ENCODE measurements at places on chromosomes 12 and 14. TPM values are rescaled to one million over a fixed set of nuclear protein-coding genes. Genes with fewer than 3 reads are reported as not detected.

Gene CCDC175
- not detected for total RNA-seq

Gene HVCN1
- 4.4 TPM for total RNA-seq

Gene INHBE
- total RNA-seq: 1.2 TPM

Gene PGF
- total RNA-seq: not detected

Gene CCDC198
- total RNA-seq: not detected

Gene MYO1H
- not detected for total RNA-seq

Gene SPRING1
- total RNA-seq: 15.3 TPM

Gene KRT3
- total RNA-seq: not detected

Gene RNASE1
- total RNA-seq: not detected

Gene BCL11B
- 62.1 TPM for total RNA-seq

Gene TSFM
- 56.9 TPM for total RNA-seq

Gene LBHD2
- total RNA-seq: not detected

DNA sequence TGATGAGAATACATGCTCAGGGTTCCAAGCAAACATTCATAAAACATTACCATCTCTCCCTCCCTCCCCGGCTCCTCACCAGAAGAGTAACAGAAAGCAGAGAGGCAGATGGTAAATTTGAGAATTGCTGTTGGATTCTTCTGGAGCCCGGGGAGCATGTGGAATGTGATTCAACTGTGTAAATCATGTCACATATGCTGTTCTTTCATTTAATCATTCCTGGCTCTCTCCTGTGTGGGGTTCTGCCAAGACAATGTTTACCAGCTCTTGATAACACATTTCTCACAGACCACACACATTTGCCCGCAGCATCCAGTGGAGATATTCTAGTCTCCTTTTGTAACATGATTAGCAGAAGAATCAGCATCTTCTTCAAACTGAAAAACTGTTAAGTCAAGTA lies 23.4 kb upstream of the NR2C1 start:
- H3K27me3 ChIP-seq: no peaks in the 10 kb centered on the region
- no peaks in the 10 kb centered on the region for H3K4me1 ChIP-seq
- DNase-seq: no peak
- H3K27ac ChIP-seq: no peak overlapping the region

DNA sequence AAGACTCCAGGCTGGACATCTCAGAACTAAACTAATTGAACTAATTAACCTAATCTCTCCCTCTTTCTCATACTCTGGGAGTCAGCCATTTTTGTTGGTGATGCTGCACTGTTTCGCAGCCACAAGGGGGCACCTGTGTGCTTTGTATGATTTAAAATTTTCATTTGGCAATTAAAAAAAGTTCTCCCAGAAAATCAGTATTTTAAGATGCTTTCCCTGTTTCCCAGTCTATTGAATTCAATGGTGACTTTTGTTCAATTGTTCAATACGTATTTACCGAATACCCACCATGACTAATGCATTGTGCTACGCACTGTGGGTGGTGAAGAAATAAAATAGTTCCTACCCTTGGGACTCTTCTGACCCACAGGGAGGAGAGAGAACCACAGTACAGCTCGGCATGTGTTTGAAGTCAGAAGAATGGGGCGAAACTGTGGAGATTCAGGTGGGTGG lies 63.7 kb downstream of the ZNF664 start:
- no peak overlapping the region for H3K27ac ChIP-seq
- no peak overlapping the region for H3K4me3 ChIP-seq
- H3K4me1 ChIP-seq: no peaks in the 10 kb centered on the region
- DNase-seq: peak; percentile 65
- peaks cover 4% of the 10 kb centered on the region for H3K27me3 ChIP-seq
- H3K36me3 ChIP-seq: no peaks in the 10 kb centered on the region

GRCh38 chr14:25841226-25841625 lies 756.6 kb downstream of the NOVA1 start:
- H3K27ac ChIP-seq: no peak overlapping the region
- H3K36me3 ChIP-seq: no peaks in the 10 kb centered on the region
- DNase-seq: no peak
- no peaks in the 10 kb centered on the region for H3K4me1 ChIP-seq
- no peaks in the 10 kb centered on the region for H3K27me3 ChIP-seq

- H3K4me3 ChIP-seq: no peak overlapping the region
- no peaks in the 10 kb centered on the region for H3K27me3 ChIP-seq
- no peaks in the 10 kb centered on the region for H3K36me3 ChIP-seq
- DNase-seq: no peak
- H3K27ac ChIP-seq: no peak overlapping the region
Measured at GRCh38 chr14:78075033-78075432, 95.1 kb upstream of the NRXN3 start.

GRCh38 chr14:36315159-36315853 lies 5.1 kb downstream of the MBIP start:
- peaks cover 30% of the 10 kb centered on the region for H3K36me3 ChIP-seq
- DNase-seq: peak; percentile 72
- H3K4me3 ChIP-seq: peak overlapping the region; percentile 46
- peaks cover 42% of the 10 kb centered on the region for H3K4me1 ChIP-seq

- no peak overlapping the region for H3K27ac ChIP-seq
- peaks cover 55% of the 10 kb centered on the region for H3K4me1 ChIP-seq
- peaks cover 19% of the 10 kb centered on the region for H3K36me3 ChIP-seq
- no peaks in the 10 kb centered on the region for H3K27me3 ChIP-seq
Measured at GRCh38 chr14:75155169-75155568, 21.2 kb downstream of the TMED10 start.

GRCh38 chr14:37195327-37195726 lies 2.4 kb upstream of the MIPOL1 start:
- H3K4me3 ChIP-seq: no peak overlapping the region
- peaks cover 20% of the 10 kb centered on the region for H3K27me3 ChIP-seq
- no peak overlapping the region for H3K27ac ChIP-seq
- no peak for DNase-seq

- no peak overlapping the region for H3K4me3 ChIP-seq
- DNase-seq: no peak
- H3K36me3 ChIP-seq: no peaks in the 10 kb centered on the region
- peak overlapping the region; percentile 72 for H3K27ac ChIP-seq
- peaks cover 73% of the 10 kb centered on the region for H3K4me1 ChIP-seq
Measured at GRCh38 chr14:94161058-94161457, 13.1 kb upstream of the PPP4R4 start.

DNA sequence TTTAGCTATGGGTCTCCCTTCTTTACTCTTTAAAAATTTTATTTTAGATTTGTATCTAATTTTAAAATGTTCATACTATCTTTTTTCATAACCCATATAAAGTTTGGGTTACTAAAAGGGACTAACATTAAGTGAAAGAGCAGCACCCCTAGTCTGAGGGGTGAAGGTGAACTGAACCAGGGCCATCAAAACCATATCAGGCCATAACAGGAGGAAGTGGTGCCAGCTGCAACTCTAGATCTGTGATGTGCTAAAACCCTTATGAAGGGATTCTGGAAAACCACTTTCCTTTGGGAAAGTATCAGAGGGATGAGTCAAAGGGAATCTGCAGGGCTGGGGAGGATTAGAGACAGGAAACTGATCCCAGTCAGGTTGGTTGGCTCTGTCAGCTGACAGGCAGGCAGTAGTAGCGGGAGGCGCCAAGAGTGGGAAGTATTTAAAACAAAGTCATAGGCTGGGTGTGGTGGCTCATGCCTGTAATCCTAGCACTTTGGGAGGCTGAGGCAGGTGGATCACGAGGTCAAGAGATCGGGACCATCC lies 162.5 kb downstream of the PPM1H start:
- H3K4me1 ChIP-seq: peaks cover 5% of the 10 kb centered on the region
- no peak overlapping the region for H3K27ac ChIP-seq
- H3K36me3 ChIP-seq: no peaks in the 10 kb centered on the region
- no peak overlapping the region for H3K4me3 ChIP-seq
- DNase-seq: no peak
- no peaks in the 10 kb centered on the region for H3K27me3 ChIP-seq

- H3K4me1 ChIP-seq: no peaks in the 10 kb centered on the region
- H3K36me3 ChIP-seq: no peaks in the 10 kb centered on the region
- no peak for DNase-seq
Measured at GRCh38 chr12:75302225-75302624, 27.9 kb downstream of the CAPS2 start.

- H3K4me1 ChIP-seq: peaks cover 39% of the 10 kb centered on the region
- H3K36me3 ChIP-seq: peaks cover 63% of the 10 kb centered on the region
- no peak for DNase-seq
- H3K27me3 ChIP-seq: no peaks in the 10 kb centered on the region
Measured at GRCh38 chr12:57099047-57099714, 10.3 kb downstream of the NAB2 start.

- peaks cover 20% of the 10 kb centered on the region for H3K4me1 ChIP-seq
- peaks cover 9% of the 10 kb centered on the region for H3K27me3 ChIP-seq
- peak overlapping the region; percentile 66 for H3K27ac ChIP-seq
- H3K4me3 ChIP-seq: no peak overlapping the region
- H3K36me3 ChIP-seq: peaks cover 2% of the 10 kb centered on the region
- no peak for DNase-seq
Measured at GRCh38 chr14:30333934-30334333, 225.0 kb upstream of the G2E3 start.

- no peak for DNase-seq
- H3K27me3 ChIP-seq: no peaks in the 10 kb centered on the region
- peaks cover 28% of the 10 kb centered on the region for H3K4me1 ChIP-seq
- no peak overlapping the region for H3K27ac ChIP-seq
- no peak overlapping the region for H3K4me3 ChIP-seq
Measured at GRCh38 chr14:58566979-58567378, 70.8 kb upstream of the DACT1 start.

DNA sequence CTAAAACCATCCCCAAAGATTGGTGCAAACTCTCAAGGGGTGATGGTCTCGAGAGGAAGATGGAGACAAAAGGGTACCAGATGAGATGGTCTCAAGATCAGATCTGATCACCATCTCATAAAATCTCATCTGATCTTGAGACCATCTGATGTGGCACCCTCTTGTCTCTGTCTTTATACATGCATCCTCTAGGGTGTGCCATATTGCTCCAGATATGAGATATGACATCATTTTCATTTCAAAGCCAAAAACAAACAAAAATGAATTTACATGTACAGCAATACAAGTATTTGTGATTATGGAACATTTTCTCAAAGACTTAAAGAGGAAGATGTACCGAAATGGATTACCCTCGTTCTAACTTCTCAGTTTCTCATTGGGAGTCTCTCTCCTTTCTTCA lies 787.2 kb downstream of the GALC start:
- no peaks in the 10 kb centered on the region for H3K27me3 ChIP-seq
- no peaks in the 10 kb centered on the region for H3K4me1 ChIP-seq
- DNase-seq: no peak

- peaks cover 2% of the 10 kb centered on the region for H3K36me3 ChIP-seq
- DNase-seq: no peak
- peaks cover 21% of the 10 kb centered on the region for H3K27me3 ChIP-seq
- peaks cover 3% of the 10 kb centered on the region for H3K4me1 ChIP-seq
- no peak overlapping the region for H3K4me3 ChIP-seq
Measured at GRCh38 chr14:26206640-26207039, 391.2 kb downstream of the NOVA1 start.

GRCh38 chr12:117069926-117070900 lies 29.0 kb downstream of the TESC start:
- H3K36me3 ChIP-seq: no peaks in the 10 kb centered on the region
- H3K4me1 ChIP-seq: no peaks in the 10 kb centered on the region
- H3K27me3 ChIP-seq: no peaks in the 10 kb centered on the region
- DNase-seq: no peak
- no peak overlapping the region for H3K27ac ChIP-seq

- H3K36me3 ChIP-seq: no peaks in the 10 kb centered on the region
- H3K4me1 ChIP-seq: no peaks in the 10 kb centered on the region
- H3K27ac ChIP-seq: no peak overlapping the region
- no peaks in the 10 kb centered on the region for H3K27me3 ChIP-seq
- H3K4me3 ChIP-seq: no peak overlapping the region
- no peak for DNase-seq
Measured at GRCh38 chr14:22387776-22388241, 201.2 kb downstream of the DAD1 start.

- H3K27ac ChIP-seq: no peak overlapping the region
- no peaks in the 10 kb centered on the region for H3K4me1 ChIP-seq
- H3K36me3 ChIP-seq: peaks cover 10% of the 10 kb centered on the region
- no peaks in the 10 kb centered on the region for H3K27me3 ChIP-seq
- no peak overlapping the region for H3K4me3 ChIP-seq
- DNase-seq: no peak
Measured at GRCh38 chr12:106445959-106446358, 88.4 kb downstream of the POLR3B start.

DNA sequence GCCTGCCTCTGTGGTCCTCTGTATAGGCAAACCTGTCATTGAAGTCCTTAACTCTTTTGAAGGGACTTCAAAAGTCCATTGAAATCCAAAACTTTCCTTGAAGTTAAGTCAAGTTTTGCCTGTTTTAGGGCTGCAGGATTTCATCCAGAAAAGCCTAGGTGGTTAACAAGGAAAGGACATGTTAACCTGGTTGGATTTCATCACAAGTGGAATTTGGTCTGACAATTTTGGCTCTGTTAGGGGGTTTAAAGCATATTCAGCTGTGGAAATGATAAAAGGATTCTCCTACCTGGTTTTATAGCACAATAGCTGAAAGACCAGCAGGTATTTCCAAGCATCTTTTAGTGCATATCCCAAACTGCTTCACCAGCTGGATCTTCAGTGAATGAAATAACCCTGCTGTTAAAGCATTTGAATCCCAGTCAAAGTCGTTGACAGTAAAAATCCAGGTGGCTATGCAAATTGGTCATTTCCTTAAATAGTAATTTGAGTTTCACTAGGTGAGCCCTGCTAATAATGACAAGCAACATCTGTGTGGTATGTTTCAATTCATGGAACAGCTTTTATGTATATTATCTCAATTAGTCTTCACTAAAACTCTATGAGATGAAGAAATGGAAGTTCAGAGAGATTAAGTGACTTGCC lies 400.5 kb downstream of the ETNK1 start:
- H3K27ac ChIP-seq: no peak overlapping the region
- DNase-seq: no peak
- no peaks in the 10 kb centered on the region for H3K36me3 ChIP-seq
- no peaks in the 10 kb centered on the region for H3K27me3 ChIP-seq

GRCh38 chr12:122834104-122834920 lies 945 bp upstream of the HIP1R start:
- peak; percentile 48 for DNase-seq
- H3K27me3 ChIP-seq: peaks cover 3% of the 10 kb centered on the region
- H3K4me1 ChIP-seq: peaks cover 31% of the 10 kb centered on the region
- H3K36me3 ChIP-seq: peaks cover 2% of the 10 kb centered on the region

DNA sequence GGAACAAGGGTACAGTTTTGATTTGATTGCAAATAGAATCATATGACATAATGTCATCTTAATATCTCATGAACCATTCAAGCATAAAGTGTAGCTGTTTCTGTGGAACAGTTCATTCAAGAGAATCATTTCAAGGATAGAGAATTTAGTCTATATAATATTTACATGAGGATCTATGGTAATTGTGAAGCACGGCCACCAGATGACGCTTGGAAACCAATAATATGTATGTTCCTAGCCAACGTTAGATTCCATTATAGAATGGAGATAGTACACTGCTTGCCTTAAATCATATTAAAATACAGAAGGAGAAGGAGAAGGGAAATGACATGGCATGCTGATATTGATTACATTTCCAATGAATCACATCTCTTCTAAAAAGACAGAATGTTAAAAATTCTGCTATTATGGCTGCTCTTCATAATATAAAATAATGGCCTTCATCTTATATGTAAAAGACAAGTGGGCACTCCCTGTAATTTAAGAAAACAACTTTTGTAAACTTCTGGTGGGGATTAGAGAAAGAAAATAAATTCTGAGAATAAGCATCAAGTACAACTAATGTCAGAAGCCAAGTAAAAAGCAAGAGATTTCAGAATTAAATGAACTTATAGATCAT lies 351.0 kb downstream of the NAV3 start:
- peak; percentile 4 for DNase-seq
- H3K27ac ChIP-seq: no peak overlapping the region
- no peaks in the 10 kb centered on the region for H3K27me3 ChIP-seq
- H3K36me3 ChIP-seq: no peaks in the 10 kb centered on the region

GRCh38 chr14:104264495-104265265 lies 126.3 kb downstream of the KIF26A start:
- H3K27ac ChIP-seq: no peak overlapping the region
- H3K36me3 ChIP-seq: no peaks in the 10 kb centered on the region
- no peaks in the 10 kb centered on the region for H3K4me1 ChIP-seq
- H3K4me3 ChIP-seq: no peak overlapping the region
- no peak for DNase-seq

Data from activated CD4-positive, alpha-beta T cell treated with anti-CD3 and anti-CD28 coated beads for 36 hours (primary cell).